Liver (tissue), 10 donors: ENCODE measurements at places on chromosomes 4 and X.

- DNase-seq: no peak
These were observed 60.7 kb upstream of the PGM2 start for GRCh38 chr4:37765741-37766140.

DNA sequence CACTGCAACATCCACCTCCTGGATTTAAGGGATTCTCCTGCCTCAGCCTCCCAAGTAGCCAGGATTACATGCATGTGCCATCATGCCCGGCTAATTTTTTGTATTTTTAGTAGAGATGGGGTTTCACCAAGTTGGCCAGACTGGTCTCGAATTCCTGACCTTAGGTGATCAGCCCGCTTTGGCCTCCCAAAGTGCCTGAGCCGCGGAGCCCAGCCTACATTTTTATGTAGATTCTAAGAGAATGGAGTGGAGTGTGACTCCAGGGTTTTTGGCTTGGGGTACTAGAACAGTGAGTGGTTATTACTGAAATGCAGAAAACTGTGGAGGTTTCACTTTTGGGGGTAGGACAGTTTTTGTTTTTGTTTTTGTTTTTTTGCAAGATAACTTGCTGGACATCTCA lies 806.0 kb downstream of the ADGRL3 start:
- DNase-seq: no peak

GRCh38 chr4:105714071-105714521 lies 5.5 kb downstream of the GSTCD start:
- DNase-seq: no peak

GRCh38 chrX:30483996-30484395 lies 93.6 kb downstream of the TASL start:
- no peak for DNase-seq

DNA sequence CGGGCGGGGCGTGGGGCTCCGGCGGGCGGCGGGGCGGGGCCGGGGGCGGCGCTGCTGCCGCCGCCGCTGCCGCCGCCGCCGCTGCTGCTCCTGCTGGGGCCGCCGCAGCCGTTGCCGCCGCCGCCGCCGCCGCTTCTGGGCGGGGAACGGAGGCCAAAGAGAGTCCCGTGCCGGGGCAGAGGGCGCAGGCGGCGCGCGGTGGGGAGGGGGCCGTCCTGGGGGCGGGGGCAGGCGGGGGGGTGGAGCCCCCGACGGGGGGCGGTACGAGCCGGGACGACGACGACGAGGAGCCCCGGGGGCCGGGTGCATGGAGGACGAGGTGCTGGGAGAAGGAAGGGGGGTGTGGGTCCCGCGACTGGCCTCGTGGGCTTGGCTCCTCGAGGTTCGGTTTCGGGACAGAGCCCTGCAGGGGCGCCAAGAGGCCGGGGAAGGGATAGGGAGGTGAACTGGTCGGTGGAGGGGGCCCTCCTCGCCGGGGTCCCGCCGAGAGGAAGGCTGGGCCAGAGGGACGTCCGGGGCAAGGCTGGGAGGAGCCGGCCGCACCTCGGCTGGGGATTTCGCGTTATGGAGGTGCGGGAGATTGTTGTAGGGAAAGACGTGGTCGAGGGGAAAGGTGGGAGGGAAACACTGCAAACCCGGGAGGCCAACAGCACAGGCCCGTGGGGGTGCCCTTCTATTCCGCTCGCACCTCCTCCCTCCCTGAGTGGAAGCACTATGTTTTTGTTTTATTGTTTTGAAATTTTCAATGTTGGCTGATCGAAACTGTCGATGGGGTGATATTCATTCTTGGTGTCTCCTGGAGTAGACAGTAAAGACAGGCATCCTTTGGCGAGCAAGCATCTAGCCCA lies 1.9 kb downstream of the BCORL1 start:
- no peak for DNase-seq

DNA sequence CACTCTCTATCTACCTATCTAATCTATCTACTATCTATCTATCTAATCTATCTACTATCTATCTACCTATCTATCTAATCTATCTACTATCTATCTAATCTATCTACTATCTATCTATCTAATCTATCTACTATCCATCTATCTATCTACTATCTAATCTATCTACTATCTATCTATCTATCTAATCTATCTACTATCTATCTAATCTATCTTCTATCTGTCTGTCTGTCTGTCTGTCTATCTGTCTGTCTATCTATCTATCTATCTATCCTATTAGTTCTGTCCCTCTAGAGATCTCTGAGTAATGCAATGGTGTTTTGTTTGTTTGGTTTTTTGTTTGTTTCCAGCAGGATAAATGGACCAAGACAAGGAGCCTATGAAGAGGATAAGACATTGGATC lies 9.4 kb upstream of the ASMTL start:
- DNase-seq: no peak

- DNase-seq: no peak
These were observed 88.7 kb downstream of the ATP11C start for GRCh38 chrX:139844163-139844562.

DNA sequence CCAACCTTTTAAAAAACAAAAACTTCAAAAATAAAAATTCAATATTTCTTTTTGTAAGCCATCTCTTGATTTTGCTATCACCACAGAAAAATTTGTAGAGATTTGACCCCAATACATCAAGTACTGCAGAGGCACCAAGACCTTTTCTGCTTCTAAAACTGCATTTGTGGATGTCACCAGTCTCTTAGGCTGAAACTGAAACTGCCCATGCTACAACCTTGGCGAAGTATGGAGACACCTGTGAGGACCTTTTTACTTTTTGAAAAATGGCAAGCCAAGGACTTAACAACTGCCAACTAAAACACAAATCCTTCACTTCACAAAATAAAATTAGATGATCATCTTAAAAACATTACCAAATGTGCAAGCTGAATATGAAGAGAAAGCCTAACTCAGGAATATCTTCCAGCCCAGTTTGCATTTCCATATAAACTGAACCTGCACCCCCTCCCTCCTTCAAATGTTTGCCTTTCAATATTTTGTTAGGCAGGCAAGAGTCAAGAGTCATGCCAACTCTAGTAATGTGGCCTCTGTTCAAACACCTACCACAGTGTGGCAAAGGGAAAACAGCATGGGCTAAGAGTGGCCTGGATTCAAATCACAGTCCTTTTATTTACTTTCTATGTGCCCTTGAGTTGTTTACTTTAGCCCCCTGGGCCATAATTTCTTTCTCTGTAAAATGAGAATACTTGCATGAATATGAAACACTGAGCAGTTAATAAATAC lies 389.4 kb downstream of the OPHN1 start:
- DNase-seq: no peak

GRCh38 chr4:93063325-93063724 lies 759.6 kb downstream of the GRID2 start:
- no peak for DNase-seq

DNA sequence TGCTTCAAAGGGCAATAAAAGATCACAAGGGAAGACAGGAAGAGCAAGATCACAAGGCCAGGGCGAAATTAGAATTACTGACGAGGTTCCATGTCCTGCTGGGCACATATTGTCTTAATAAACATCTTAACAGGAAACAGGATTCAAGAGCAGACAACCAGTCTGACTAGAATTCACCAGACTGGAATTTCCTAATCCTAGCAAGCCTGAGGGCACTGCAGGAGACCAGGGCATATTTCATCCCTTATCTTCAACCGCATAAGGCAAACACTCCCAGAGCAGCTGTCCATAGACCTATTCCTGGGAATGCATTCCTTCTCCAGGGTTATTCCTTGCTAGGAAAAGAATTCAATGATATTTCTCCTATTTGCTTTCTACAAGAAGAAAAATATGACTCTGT lies 12.4 kb upstream of the TDO2 start:
- no peak for DNase-seq

DNA sequence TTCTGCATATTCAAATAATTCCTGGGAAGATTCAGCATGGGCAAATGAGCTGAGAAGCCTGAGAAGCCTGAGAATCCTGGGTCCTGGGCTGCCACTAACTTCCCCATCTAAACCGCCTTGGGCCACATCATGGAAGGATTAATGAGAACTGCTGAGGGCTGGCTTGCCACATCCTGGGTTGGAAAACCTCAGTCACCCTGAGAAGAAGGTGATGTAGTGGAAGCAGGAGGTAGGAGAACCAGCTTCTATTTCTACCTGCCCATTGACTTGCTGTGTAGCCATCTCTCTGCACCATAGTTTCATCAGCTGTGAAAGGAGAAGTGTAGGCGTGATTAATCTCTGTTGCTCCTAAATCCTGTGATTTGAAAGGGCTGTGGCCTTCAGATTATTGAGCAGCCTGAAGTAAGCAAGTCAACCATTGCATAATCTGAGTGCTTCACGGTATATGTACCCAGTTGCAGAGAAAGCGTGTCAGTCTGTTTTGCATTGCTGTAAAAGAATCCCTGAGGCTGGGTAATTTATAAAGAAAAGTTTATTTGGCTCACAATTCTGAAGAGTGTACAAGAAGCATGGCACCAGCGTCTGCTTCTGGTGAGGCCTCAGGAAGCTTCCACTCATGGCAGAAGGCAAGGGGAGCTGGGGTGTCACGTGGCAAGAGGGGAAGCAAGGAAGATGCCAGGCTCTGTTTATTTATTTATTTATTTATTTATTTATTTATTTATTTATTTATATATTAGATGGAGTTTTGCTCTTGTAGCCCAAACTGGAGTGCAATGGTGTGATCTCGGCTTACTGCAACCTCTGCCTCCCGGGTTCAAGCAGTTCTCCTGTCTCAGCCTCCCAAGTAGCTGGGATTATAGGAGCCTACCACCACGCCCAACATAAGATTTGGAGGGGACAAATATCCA lies 140.9 kb upstream of the ATP6AP2 start:
- no peak for DNase-seq

DNA sequence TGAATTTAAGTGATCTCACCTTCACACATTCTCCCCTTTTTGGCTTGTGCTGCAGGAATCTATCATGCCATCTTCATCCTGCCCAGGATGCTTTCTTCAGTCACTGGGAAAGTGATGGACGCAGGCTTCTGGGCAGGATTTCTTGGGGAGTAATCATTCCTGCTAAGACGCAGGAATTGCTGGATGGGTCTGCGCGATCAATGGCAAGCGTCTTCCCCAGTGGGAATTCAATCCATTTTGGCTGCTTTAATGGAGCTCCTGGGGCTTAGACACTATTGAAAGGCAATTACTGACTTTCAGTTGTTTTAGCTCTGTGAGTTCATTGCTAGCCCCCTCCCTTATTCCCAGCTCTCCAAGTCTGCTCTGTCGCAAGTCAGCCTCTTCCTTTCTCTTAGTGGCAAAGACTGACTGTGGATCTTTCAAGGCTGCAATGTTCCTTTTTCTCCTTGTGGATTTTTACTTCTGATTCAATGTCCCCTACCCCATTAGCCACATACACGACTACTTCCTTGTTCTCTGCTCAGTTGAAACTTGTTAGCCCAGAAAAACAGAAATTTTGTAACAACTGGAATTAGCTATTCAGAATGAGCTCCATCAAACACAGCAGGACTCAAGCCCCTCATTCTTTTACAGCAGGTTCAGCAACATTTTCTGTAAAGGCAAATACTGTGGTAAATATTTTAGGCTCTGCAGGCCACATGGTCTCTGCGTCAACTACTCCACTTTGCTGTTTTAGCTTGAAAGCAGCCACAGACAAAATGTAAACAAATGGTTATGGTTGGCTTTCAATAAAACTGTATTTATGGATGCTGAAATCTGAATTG lies 154.9 kb downstream of the ASB9 start:
- no peak for DNase-seq

DNA sequence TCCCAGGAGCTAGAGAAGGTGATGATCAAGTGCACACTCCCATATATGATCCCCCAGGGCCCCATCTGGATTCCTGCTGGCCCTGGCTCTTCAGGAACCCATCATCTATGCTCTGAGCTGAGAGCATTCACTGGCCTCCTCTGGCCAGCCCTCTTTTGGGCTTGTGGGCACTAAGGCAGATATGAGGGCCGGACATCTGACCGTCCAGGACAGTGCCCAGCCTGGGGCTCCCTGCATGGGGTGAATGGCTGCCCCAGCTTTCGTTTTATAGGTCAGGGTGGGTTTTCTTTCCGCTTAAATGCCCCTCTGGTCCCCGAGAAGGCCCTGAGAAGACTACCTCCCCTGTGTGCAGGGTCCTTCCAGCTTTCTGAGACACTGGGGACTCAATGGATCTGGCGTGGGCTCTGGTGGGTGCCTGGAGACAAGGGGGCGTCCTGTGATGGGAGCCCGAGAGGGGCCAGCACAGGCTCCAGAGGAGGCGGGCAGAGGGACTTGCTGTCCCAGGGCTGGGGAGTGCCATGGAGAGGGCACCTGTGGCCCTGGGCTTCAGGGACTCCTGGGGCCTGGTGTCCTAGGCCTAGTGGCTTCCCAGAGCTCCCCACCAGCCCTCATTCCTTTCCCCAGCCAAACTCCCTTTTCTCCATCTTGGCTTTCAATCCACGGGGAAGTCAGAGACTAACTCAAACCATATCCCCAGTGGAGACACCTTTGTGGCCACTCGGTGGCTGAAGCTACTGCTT lies 39.5 kb upstream of the GRPEL1 start:
- no peak for DNase-seq

- no peak for DNase-seq
These were observed 565.8 kb downstream of the GRXCR1 start for GRCh38 chr4:43458293-43458692.

DNA sequence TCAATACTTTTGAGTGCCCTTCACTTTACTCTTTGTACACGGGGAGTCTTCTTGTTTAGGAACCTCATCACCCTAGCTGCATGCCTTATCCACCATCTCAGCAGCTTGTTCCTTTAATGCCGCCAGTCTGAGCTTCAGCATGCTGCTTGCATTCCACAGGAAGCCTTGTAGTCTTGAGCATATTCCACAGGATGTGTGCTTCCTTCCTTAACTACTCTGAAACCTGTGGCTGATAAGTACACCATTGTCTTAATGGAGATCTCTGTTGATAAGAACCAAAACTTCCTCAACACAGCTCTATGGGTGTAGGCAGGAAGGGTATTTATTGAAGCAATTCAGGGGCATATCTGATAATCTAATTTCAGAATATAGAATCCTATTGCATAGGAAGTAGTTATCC lies 24.4 kb upstream of the CCNI start:
- DNase-seq: no peak

DNA sequence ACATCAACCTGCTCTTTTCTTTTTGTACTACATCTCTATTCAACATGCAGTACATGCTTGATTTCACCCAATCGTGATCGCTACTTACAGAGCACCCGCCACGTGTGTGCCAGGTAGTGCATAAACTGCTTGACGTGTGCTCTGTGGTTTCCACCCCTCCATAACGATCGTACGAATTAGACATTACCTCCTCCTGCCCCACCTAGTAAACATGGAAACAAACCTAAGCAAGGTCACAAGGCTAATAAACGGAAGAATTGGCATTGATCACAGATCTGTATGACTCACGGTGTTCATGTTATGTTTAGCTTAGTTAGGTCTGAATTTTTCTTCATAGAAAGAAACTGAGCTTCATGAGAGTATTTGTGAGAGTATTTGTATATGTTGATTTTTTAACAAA lies 64.1 kb downstream of the STX18 start:
- DNase-seq: no peak

- no peak for DNase-seq
These were observed 38.8 kb downstream of the MTM1 start for GRCh38 chrX:150607201-150607600.

GRCh38 chrX:98523521-98523920 lies 1639.8 kb downstream of the RPA4 start:
- no peak for DNase-seq

DNA sequence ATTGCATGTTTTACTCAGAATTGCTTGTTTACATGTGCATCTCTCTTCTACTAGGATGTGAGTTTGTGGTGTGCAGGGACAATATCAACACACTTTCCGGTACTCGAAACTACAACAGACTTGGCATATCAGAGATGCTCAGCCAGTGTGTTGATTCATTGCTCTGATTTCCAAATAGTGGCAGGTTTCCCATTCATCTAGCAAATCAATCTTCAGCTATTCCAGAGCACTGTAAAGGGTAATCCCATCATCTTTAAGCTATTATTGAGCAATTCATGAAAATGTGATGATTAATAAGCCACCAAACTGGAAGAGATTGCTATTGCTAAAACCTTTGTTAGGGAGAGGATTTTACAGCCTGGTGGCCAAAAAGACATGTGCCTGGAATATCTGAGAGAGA lies 574.2 kb upstream of the CPEB2 start:
- DNase-seq: no peak
